SW 1271 (cell line): ENCODE measurements at places on chromosomes 2 and 18.

DNA sequence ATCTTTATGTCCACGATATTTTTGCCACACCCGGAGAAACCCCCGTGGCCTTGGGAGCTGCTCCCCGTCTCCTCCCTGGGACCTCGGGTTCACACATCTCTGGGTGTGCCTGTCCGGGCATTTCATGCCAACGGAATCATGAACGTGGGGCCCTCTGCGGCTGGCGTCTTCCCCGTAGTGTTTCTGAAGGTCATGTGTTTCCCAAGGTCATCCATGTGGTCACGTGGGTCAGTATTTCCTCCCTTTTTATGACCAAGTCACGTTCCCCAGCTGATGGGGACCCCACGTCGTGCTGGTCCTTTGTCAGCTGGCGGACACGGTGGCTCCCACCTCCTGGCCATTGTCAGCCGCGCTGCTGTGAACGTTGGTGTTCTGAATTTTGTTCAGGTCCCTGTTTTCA is 135.7 kb downstream of the NFATC1 start:
- DNase-seq: no peak

DNA sequence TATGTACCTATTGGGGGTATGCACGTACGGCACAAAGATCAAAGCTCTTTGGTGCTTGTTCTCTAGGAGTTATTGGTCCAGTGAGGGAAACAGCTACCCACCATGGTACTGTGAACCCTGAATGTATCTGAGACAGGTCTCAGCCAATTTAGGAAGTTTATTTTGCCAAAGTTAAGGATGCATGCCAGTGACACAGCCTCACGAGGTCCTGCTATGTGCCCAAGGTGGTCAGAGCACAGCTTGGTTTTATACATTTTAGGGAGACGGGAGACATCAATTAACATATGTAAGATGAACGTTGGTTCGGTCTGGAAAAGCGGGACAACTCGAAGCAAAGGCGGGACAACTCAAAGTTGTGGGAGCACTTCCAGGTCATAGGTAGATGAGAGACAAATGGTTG is 75.8 kb downstream of the SOWAHC start:
- DNase-seq: no peak

DNA sequence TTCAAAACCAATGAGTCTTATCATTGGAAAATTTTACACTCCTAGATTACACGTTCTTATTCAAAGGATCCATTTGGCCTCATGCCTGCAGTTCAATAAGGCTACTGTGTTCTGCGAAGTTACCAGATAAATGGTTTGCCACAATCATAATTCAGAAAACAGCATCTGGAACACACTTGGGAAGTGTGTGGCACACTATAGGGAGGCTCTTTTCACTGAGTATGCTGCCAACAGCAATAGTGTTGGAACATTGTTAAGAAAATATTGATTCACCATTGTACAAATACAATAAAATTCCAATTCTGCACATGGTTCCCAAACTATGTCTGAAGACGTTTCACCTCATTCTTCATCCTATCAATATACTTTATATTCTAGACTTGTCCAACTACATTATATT is 141.4 kb upstream of the DOK6 start:
- DNase-seq: no peak

GRCh38 chr2:129078548-129078947 is 759.9 kb upstream of the HS6ST1 start:
- no peak for DNase-seq

DNA sequence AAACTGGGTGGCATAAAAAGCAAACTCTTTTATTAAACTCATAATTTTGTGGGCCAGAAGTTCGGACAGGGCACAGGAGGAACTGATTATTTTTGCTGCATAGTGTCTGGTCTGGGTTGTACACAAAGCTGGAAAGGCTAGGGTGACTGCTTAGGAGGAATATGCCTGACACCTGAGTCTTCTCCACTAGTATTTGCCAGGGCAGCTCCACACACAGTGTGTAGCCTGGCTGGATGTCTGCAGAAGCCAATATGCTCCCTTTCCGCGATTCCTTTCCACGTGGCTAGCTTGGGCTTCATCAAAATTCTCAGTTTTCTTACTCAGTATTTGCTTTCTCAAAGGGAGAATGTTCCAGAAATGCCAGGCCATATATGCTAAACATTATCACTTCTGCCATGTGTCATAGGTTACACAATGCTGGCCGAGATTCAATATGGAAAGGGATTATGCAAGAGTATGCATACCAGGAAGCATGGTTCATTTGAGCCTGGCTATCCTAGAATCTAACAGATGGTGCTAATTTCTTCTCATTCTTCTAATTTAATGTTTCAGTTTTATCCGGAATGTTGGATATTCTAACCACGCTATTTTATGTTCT is 142.7 kb upstream of the DOK6 start:
- no peak for DNase-seq

DNA sequence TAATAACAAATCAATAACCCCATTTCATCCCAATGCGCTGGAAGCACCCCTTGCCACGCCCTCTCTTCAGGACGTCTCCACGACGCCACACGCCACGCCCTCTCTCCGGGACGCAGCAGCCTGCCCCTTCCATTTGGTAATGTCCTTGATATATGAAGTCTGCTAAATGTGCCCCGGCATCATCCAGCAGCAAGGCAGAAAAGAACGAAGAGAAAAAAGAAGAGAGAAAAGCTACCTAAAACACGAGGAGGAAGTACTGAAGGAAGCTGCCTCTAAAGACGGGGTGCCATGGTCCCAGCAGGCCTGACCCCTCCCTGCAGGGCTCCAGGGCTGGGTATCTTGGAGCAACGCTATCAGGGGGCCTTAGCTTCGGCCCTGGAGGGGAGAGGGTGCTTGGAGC is 41.8 kb downstream of the CNGA3 start:
- DNase-seq: no peak

GRCh38 chr2:137770166-137770565 is 194.1 kb upstream of the HNMT start:
- DNase-seq: no peak

- DNase-seq: no peak
These were observed 366.5 kb upstream of the CRIM1 start for GRCh38 chr2:35989040-35989439.

DNA sequence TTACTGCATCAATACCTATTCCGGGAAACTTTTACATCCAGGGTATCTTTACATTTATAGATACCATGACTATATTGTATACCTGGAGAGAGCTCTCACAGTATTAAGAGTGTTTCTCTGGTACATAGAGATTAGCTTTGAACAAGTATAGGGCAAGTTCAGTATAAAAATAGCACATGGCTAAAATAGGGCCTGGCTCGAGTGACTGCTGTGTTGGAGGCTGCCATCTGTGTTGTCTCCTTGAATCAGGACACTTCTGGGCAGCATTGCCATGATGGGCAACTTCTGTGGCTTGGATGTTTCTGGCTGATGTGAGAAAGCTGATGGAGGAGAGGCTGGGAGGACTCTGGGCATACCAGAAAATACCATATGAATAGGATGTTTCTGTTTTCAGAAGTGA is 18.7 kb downstream of the ARHGAP28 start:
- no peak for DNase-seq

- no peak for DNase-seq
These were observed 1038.6 kb downstream of the SOCS6 start for GRCh38 chr18:71327441-71327840.

GRCh38 chr2:95759481-95760246 is 167.9 kb downstream of the TRIM43 start:
- DNase-seq: no peak

- no peak for DNase-seq
These were observed 73.8 kb downstream of the RPRM start for GRCh38 chr2:153404792-153405191.

DNA sequence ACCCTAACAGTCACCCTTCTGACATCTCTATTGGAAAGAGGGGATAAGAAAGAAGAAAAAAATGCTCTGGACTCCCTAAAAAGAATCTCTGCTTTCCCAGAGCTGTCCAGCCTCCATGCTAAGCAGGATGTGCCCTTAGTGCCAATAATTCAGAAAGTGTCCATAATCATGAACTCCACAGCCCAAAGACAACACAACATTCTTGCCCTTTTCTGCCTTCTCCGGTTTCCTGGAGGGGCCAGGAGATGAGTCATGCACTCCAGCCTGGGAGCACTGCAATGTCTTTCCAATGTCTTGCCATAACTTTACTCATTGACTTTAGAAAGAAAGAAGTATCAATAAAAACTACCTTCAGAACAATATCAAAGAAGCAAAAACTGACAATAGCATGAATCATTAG is 44.0 kb downstream of the KLF7 start:
- peak; percentile 58 for DNase-seq

GRCh38 chr2:23653326-23653725 is 268.3 kb downstream of the KLHL29 start:
- no peak for DNase-seq

DNA sequence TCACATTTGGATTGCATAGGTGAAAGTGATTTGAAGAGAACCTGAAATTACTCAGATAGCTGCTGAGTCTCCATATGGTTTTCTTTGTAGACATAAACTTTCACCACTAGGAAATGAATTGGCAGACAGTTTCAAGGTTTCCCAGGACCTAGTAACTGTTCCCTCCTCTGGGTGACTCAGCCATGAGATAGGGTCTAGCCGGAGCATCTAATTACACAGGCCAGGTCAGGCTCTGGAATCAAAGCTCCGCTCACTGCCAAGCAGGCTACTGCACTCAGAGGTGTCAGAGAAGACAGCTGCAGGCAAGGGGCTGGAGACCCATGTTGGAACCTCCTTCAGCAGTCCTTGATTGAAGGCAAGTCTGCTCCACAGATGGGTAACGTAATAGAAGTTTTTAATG is 429.2 kb downstream of the TNS1 start:
- DNase-seq: no peak

- DNase-seq: no peak
These were observed 1060.8 kb downstream of the CNTNAP5 start for GRCh38 chr2:125085904-125086303.

- peak; percentile 48 for DNase-seq
These were observed 165.3 kb downstream of the NEDD4L start for GRCh38 chr18:58209326-58209725.

GRCh38 chr2:17976871-17977746 is 98.6 kb downstream of the KCNS3 start:
- no peak for DNase-seq

- DNase-seq: no peak
These were observed 219.5 kb downstream of the BCL2 start for GRCh38 chr18:63099848-63100629.

DNA sequence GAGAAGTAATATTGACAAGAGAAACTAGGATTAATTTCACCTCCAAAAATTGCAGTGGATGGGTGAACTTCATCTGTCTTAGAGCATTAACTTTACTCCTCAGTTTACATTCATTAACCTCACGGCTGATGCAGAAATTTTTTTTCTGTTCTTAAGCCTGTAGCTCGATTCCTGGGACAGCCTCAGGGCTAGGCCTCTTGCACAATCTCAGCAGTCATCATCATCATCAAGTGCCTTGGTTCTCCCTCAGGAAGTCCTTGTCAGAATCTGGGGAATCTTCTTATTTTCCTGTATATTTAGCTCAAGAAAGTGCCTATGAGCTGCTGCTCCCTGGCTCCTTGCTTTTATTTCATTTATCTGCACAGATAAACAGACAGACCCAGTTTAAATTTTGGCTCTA is 1272.2 kb upstream of the LRRTM1 start:
- no peak for DNase-seq

DNA sequence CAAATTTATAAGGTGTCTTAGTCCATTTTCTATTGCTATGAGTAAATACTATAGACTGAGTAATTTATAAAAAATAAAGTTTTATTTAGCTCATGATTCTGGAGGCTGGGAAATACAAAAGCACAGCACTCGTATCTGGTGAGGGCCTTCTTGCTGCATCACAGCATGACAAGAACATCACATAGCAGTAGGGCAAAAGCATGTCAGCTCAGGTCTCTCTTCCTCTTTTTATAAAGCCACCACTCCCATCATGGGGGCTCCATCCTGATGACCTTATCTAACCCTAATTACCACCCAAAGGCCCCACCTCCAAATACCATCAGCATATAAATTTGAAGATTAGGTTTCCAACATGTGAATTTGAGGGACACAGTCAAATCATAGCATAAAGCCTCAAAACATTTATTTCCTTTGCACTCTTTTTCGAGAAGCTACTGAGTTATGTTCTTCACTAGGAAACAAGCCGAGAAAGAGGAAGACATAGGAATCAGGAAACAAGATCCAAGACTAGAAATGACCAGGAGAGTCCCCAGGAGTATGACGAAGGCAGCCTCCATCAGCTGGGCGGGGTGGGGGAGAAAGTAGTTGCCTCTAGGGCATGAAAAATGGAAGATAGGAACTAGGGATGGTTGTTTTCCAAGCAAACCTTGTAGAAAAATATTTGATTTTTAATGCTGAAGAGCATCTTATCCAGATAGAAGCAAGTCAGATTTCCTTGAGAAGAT is 24.1 kb upstream of the NABP1 start:
- DNase-seq: no peak

GRCh38 chr2:133097666-133098065 is 427.7 kb upstream of the LYPD1 start:
- no peak for DNase-seq

GRCh38 chr2:85719609-85720240 is 25.6 kb downstream of the GNLY start:
- DNase-seq: no peak

DNA sequence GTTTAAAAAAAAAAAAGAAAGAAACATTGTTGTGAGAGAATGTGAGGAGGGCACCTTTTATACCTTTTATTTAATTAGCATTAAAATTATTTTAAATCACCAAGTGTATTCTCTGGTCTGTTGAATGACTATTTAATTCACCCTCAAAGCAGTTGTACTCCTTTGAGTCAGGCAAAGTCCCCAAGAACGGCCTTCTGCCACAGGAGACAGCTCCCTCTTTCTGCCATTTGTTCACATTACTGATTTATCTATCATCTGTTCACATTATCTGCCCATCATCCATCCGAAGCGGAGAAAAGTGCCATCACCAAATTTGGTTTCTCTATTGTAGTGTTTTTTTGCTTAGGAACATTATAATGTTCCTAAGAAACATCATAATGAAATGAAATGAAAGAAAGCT is 240.7 kb upstream of the DPP10 start:
- DNase-seq: no peak

DNA sequence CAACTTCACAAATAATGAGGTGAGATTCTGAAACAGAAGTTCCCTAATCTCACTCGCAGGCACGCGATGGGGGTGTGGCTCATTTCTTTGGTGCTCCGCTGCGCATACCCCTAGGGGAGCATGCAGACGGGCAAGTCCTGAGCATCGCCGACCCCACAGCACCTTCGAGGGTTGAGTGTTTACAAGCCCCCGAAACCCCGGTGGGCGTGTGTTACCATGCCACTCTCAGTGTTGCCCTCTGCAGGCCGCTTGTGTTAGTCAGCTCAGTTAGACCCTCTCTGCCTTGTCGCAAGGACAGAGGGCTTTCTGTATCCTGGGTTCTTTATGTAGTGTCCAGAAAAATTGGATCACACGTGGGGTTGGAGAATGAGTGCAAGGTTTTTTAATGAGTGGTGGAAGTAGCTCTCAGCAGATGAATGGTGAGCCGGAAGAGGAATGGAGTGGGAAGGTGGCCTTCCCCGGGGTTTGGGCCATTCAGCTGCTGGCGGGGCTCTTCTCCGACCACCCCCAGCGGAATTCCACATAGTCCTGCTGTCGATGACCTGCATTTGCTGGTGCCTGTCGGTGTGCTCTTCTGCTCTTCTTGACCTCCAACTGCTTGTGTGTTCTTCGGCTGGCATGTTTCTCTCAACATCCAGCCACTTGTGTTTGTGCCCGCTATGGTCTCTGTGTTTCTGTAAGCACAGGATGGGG is 191.3 kb downstream of the RPRM start:
- no peak for DNase-seq

- DNase-seq: no peak
These were observed 91.9 kb downstream of the MRPS9 start for GRCh38 chr2:105129722-105130232.

GRCh38 chr2:120332384-120332783 is 13.6 kb upstream of the INHBB start:
- no peak for DNase-seq
